ENCODE measurements at places on chromosomes 6 and 20.

DNA sequence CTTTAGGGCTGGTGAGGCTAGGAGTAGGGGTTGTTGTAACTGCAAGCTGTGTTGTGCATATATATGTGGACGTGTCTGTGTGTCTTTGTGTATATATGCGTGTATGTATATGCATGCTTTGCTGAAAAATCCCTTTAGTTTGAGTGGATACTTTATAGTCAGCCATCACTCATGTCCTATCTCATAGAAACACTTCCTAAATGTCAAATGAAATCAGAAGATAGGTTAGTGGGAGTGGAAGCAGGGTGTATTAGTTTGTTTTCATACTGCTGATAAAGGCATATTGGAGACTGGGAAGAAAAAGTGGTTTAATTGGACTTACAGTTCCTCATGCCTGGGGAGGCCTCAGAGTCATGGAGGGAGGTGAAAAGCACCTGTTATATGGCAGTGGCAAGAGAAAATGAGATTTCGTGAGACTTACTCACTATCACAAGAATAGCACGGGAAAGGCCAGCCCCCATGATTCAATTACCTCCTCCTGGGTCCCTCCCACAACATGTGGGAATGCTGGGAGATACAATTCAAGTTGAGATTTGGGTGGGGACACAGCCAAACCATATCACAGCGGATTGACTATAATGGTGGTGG, 131.1 kb downstream of the JARID2 start:
- no peak for DNase-seq

DNA sequence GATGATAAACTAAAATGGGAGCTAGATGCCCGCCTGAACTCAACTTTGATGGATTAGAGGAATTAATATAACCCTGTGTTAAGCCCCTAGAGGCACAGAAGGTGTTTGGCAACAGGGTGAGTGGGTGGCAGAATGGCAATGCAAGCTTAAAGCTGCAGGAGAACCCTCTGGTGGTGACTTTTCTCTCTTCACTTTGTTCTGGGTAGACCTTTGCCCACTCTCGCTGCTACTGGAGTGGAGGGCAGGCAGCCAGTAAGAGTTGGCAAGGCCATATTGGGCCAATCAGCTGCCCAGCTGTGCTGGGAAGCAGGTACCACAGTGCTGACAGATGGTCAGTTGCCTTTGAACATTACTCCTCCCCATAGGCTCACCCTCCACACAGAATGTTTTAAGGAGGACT, 468.2 kb downstream of the MMUT start:
- no peak for DNase-seq

- DNase-seq = no peak
Observed at GRCh38 chr6:126377594-126378153, 37.8 kb downstream of the CENPW start.

DNA sequence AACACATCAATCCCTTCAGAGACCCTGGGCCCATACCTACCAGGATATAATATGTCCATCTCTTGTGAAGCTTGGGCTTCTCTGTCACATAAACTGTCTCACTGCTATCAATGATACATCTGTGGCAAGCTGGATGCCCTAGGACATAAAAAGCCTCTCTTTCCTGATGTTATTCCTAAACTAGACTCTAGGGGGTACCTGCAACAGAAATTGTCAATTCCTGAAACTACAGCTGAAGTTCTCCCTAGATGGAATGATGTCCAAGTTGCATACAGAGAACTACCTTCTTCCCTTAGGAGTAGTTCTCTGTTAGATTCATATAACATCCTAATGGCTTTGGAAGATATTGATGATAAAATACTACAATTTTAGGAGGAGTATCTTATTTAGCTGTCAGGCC, 35.8 kb downstream of the TBX18 start:
- DNase-seq = no peak

GRCh38 chr6:113351173-113351834, 505.8 kb upstream of the MARCKS start:
- no peak for DNase-seq

DNA sequence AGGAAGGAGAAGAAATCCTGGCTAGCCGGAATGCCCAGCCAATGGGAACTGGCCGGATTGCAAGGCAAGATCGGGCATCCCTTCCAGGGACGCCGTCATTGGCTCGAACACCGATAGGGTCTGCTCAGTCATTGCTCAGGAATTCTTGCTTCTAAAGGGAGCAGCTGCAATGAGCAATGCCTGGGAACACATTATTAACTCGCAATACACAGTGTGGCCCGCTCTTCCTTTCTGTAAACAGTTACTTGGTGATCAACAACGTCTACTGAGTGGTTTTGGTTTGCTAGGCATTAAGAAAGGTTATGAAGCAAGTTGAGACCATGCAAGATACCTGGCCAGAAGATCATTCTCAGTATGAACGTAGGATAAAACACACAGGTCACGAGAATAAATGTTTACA, 165.4 kb upstream of the CITED2 start:
- no peak for DNase-seq

- no peak for DNase-seq
Observed at GRCh38 chr20:18545566-18545965, 21.7 kb upstream of the SMIM26 start.

GRCh38 chr6:125945378-125946141, 11.0 kb upstream of the HINT3 start:
- DNase-seq = no peak

GRCh38 chr20:36367907-36368799, 62.0 kb downstream of the DLGAP4 start:
- no peak for DNase-seq

DNA sequence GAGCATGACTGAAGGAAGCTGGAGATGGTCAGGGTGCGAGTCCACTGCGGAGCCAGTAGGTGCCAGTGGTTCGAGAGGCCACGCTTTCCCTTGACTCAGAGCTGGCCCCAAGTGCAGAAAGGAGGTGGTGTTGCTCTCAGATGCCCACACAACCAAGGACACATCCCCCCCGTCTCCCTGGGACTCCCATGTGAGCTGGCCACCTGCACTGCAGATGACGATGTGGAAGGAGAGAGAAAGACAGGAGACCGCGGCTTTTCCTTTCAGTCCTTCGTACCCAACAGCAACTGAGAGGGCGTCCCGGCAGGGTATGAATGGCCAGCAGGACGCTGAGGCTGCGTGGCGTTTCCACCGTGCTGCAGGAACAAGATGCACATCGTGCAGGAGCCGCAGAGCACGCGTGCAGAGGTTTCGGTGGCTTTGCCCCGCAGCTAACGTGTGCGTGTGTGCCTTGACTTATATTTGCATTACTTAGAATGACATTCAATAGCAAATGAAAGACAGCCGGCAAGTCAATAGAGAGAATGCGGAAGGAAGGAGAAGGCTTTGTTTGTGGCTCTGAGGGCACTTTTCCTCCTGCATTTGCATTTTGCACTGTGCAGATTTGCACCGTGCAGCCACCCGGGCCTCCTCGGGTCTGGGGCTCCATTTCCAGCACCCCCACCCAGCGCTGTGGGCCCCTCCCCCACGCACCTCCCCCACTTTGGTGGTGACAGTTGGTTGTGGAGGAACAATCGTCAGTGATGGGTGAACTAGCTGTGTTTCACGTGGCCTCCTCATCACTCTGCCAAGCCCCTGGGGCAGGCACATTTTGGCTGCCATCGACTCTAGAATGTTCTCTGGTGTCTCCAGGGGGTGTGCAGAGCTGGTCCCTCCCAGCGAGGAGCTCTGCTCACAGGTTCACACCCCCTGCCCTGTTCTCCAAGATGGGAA, 26.4 kb upstream of the BHLHE23 start:
- DNase-seq = no peak

- no peak for DNase-seq
Observed at GRCh38 chr6:56689114-56689513, 46.4 kb upstream of the DST start.

GRCh38 chr6:107600121-107600520, 110.2 kb downstream of the SOBP start:
- DNase-seq = no peak

DNA sequence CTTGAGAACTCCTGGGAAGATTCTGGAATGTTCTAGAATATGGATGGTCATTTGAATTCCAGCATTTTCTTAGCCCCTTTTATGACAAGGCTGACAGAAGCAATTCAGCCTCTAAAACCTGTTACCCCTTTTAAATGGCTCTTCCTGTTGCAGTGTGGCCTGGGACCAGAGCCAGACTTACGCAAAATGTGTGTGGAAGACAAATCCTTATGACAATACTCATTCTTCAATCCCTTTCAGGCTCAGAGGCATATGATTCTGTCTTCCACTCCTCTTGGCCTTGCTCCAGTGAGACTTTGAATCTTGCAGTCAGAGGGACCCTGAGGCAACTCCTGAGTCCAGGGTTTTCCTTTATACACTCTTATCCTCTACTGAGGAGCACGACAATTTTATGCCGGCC, 287.0 kb downstream of the CLIC5 start:
- no peak for DNase-seq

DNA sequence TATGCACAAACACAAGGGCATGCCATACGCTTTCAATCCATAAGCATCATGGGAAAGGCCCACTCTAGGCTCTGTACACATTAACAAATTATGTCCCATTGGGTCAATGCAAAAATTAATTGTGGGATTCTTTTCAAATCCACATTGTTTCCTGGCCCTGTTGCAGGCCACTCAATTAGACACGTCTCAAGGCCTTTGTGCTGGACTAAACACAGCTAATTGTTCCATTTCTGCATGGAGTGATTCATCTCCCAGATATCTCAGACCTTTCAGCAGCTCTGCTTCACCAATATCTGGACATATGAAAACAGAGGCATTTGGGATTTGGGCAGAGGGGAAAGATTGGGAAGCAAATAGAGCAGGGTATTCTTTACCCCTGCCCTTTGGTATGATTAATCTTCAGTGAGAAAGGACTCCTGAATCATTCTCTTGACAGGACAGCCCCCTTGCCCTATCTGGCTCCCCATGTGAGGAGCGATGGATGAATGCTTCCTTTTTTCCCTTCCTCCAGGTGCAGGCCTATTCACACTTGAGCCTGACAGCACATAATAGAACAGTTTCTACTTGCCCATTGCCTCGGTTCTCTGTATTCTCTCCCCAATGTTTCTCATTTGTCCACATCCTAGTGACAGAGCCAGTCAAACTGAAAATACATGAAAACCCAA, 547.6 kb downstream of the HAO1 start:
- DNase-seq = no peak

- no peak for DNase-seq
Observed at GRCh38 chr6:16694781-16695578, 66.3 kb downstream of the ATXN1 start.

DNA sequence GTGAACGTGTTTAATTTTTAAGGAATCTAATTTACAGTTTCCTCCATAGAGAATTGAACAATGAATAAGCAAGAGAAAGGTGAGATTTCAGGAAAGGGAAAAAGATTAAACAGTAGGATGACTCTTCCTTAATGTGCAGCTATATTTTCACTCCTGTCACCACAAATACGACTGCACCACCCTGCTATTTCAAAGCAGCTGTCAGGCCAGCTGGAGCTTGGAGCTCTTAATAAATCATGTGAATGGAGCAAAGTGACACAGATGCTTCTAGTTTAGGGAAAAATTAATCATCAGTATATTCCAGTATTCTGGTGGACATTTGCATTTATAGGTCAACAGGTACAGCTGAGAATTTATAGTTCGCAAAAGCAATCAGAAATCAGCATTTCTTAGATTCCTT, 56.5 kb upstream of the PKIB start:
- no peak for DNase-seq

DNA sequence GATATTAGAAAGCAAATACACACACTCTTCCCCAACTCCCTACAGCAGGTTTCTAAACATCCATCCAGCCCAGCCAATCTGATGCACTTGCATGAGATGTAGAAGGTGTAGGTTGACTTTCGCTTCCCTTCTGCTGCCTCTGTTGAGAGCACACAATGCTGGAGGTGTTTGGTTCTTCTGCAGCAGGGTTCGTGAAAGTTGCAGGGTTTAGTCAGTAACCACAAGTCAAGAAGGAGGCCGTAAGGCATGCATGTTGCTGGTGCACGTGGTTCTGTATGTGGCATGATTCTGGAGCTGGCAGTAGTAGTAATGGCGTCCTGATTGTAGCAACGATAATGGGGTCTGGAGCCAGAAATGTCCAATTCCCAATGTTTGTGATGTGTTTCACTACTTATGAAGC, 53.0 kb downstream of the DEK start:
- peak; percentile 58 for DNase-seq

All from T-helper 1 cell (primary cell).